ENCODE measurements at places on chromosomes 16 and 17.

DNA sequence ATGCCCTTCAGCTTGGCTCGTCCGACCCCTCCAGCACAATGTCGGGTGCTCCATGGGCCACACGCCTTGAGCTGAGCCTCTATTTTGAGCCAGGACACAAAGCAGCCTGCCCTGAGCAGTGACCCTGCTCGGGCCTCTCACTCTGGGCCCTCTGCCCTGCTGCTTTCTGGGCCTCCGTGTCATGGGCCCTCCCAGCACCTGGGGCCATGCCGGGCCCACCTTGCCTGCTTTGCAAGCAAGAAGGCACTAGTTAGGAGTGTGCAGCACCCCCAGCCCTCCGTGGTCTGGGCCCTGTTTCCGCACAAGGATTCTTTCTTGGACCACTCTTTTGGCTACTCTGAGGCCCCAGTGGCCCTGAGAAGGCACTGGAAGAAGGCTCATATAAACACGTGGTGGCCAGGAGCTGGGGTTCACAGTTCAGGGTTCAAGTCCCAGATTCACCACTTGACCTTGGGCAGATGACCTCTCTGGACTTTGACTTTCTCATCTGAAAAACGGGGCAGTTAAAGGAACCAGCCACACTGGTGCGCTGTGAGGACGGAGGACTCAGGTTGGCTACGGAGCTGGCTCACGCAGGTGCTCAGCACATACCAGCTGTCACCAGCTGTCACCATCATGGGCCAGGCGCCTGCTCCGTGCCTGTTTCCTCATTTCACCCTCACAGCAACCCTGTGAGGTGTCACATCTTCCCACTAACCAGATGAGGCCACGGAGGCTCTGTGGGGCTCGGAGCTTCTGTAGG, 166.0 kb upstream of the GSE1 start:
- DNase-seq = no peak

GRCh38 chr17:6303664-6304063, 131.3 kb downstream of the AIPL1 start:
- no peak for DNase-seq

GRCh38 chr16:52372313-52372712, 174.6 kb downstream of the TOX3 start:
- DNase-seq = no peak

GRCh38 chr16:79764415-79765110, 164.0 kb upstream of the MAF start:
- no peak for DNase-seq

GRCh38 chr17:19656851-19657581, 8.5 kb downstream of the ALDH3A2 start:
- no peak for DNase-seq

GRCh38 chr17:78142119-78142861, 3.9 kb upstream of the C17orf99 start:
- no peak for DNase-seq

GRCh38 chr17:19398301-19399181, 11.6 kb upstream of the MFAP4 start:
- no peak for DNase-seq

GRCh38 chr16:10594312-10594950, 14.0 kb upstream of the EMP2 start:
- no peak for DNase-seq

DNA sequence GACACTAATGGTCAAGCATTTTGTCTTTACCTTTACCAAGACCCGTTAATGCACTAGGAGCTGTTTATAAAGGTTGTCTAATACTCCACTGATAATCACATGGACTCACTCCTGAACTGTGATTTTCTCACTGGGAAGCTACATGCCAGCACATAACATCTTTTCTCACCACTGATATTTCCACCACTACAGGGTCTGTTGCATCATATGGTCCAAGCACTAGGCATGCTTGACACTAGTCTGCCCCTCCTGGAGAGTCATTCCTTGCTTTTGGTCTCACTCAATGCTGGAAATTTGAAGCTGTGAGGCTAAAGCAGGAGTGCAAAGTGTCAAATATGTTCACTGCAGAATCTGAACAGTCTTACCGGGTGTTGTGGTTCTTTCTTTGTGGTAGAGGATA, 1576.8 kb downstream of the CDH8 start:
- DNase-seq = no peak

GRCh38 chr17:73013301-73013700, 79.2 kb downstream of the SLC39A11 start:
- no peak for DNase-seq

GRCh38 chr16:9351841-9352434, 260.5 kb downstream of the HAPSTR1 start:
- no peak for DNase-seq

GRCh38 chr16:25493136-25493811, 198.5 kb upstream of the HS3ST4 start:
- DNase-seq = no peak

GRCh38 chr17:58480090-58480489, 8.1 kb downstream of the HSF5 start:
- DNase-seq = no peak

DNA sequence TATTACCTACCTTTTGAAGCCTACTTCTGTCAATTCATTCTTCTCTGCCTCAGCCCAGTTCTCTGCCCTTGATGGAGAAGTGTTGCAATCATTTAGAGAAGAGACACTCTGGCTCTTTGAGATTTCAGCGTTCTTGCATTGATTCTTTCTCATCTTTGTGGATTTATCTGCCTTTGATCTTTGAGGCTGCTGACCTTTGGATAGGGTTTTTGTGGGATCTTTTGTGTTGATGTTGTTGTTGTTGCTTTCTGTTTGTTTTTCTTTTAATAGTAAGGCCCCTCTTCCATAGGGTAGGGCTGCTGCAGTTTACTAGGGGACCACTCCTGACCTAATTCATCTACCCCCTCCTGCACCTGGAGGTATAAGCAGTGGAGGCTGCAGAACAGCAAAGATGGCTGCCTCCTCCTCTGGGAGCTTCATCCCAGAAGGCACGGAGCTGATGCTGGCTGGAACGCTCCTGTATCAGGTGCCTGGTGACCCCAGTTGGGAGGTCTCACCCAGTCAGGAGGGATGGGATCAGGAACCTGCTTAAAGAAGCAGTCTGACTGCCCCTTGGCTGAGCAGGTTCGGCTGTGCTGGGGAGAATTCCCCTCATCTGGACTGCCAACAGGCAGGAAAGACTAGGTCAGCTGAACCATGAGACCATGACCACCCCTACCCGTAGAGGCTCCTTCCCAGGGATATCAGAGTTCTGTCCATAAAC, 28.0 kb downstream of the NFATC3 start:
- no peak for DNase-seq

GRCh38 chr17:63474586-63475460, 2.0 kb upstream of the ACE start:
- DNase-seq = no peak

GRCh38 chr17:36695082-36695481, 93.7 kb downstream of the MRM1 start:
- DNase-seq = no peak

- no peak for DNase-seq
Observed at GRCh38 chr17:7893187-7893880, 4.7 kb downstream of the CHD3 start.

GRCh38 chr17:22469101-22469880, 777.0 kb downstream of the KCNJ18 start:
- no peak for DNase-seq

- no peak for DNase-seq
Observed at GRCh38 chr17:68390888-68391545, 66.3 kb downstream of the WIPI1 start.

DNA sequence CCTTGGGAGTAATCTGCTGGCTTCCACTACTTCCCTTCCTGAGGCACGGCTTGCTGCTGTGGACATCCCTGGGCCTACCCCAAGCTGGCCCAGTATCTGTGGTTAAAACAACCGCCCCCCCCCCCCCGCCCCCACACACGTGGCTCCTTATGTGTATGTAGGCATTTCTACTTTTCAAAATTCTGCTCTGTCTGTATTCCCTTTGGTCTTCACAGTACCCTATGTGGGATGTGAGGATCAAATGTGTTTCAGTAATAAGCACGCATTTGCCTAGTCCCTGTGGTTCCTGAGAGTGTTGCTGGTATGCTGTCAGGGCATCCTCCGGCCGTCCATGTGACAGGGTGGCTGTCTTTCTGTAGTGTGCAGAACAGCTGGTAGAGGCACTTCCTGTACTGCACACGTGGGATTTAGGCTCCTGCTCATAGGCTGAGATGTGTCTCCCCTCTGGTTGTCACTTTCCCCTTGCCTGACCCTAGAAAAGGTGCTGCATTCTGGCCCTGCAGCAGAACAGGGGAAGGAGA, 2.2 kb downstream of the NT5M start:
- DNase-seq = peak; percentile 54

GRCh38 chr17:44587339-44587738, 30.1 kb downstream of the FZD2 start:
- DNase-seq = no peak

- DNase-seq = peak; percentile 48
Observed at GRCh38 chr16:29126057-29126494, 141.2 kb downstream of the LAT start.

DNA sequence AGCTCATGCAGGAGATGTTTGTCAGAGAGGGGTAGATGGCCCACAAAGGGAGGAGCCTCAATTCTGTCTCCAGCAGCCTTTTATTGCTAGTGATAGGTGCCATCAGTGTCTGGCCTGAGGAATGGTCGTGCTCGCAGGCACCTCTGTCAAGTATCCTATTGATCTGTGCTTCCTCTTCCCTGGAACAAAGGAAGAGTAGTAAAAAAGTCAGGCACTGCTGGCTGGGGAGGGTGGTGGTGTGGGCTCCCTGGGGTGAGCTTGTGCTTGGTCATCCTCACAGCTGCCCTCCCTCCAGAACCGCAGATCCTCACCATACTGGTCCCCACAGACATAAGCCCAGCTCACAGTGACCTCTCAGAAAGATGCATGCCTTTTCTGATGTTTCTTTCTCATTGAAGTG, 15.0 kb upstream of the SALL1 start:
- DNase-seq = no peak

DNA sequence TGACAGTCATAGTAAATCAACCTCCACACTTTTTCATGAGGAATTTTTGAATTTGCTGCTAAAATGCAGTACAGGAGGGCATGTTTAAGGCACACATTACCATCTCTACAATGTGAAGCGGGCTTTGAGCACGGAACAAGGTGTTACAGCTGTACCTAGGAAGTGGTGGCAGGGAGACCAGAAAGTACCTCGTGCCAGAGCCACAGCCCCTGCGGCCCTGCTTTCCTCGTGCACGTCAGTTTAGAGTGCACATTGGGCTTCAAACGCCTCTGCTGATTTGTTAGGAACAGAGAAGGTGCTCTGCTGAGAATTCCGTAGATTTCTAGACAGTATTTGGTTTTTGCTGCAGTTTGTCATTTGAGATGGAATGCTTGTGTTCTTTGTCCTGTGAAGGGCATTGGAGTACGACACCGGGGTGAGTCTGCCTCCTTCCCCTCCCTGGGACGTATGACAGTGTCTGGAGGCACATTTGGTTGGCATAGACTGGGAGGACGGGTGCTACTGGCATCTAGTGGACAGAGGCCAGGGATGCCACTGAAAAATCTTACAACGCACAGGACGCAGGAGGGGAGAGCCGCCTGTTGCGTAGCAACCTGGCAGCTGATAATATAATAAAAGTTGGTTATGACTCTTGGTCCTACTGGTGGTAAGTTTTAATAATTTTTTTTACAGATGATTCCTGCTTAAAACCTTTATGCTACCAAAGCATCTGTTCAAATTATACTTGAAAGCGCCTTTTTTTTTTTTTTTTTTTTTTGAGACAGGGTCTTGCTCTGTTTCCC, 9.1 kb downstream of the FOXK2 start:
- DNase-seq = no peak

GRCh38 chr17:61877837-61878236, 14.5 kb upstream of the BRIP1 start:
- no peak for DNase-seq

- no peak for DNase-seq
Observed at GRCh38 chr17:73510981-73511718, 133.1 kb downstream of the SDK2 start.

DNA sequence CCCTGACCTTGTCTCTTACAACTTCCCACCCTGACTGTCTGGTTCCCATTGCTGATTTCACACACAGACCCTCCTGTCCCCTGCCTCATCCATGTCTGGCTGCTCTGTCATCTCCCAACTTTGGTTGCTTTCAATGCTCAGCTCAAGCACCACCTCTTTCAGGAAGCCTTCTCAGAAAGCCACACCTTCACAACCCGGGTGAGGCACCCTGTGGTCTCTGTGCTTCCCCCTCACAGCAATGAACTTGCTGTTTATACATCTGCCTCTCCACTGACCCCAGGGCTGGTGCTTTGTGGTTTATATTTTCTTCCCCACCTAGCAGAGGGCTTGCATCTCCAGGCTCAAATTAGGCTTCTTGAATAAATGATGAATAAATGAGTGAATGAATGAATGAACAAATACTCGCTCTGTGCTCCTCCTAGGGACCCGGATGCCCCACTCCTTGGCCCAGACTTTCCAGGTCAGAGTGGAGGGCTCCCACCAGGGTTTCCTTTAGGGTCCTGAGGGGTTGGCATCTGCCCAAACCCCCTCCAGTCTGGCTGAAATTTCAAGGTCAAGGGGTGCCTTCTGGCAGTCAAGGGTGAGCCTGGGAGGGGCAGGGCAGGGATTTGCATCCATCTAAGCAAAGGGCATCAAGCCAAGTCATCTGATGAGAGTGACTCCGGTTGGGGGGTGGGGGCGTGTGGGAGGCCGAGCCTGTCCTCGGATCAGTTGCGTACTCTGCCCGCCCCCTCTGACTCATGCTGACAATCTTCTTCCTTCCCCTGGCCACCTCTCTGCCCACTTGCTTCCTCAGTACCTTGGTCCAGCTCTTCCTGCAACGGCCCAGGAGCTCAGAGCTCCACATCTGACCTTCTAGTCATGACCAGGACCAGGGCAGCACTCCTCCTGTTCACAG, at the start of gene ITGAX:
ITGAX (plus strand) TSS at position 783 of the 898 bp plus-strand sequence; CDS start at position 862, 79 bp downstream.
- DNase-seq = peak; percentile 60

DNA sequence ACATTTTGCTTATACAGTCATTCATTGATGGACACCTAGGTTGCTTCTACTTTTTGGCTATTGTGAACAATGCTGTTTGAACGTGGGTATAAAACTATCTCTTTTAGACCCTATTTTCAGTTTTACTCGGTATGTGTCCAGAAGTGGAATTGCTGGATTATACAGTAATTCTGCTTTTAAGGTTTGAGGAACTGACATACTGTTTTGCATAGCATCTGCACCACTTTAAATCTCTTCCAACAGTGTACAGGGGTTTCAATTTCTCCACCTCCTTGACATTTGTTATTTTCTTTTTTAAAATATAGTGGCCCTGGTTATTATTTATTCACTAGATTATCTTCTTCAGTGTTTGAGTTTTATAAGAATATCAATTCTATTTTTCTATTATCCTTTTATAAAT, 116.9 kb downstream of the USP22 start:
- no peak for DNase-seq

DNA sequence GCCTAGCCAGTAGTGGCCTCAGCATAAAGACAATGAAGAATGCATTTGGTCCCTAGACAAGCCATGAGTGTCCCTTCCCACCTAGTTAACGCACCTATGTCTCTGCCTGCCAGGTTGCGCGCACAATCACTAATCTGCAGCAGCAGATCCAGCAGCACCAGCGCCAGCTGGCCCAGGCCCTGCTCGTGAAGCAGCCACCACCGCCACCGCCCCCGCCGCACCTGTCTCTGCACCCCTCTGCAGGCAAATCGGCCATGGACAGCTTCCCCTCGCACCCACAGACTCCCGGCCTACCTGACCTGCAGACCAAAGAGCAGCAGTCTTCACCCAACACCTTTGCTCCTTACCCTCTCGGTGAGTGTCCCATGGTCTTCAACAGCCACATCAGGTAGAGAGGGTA, 41.8 kb downstream of the TMC6 start:
- DNase-seq = no peak

GRCh38 chr16:89200850-89201411, 594 bp upstream of the SLC22A31 start:
- DNase-seq = no peak
